SK-MEL-5 (cell line): ENCODE measurements at places on chromosomes 2 and 18. TPM values are rescaled to one million over a fixed set of nuclear protein-coding genes. Genes with fewer than 3 reads are reported as not detected.

SERPINB11 gene
- not detected in 2 replicates for total RNA-seq

DNA sequence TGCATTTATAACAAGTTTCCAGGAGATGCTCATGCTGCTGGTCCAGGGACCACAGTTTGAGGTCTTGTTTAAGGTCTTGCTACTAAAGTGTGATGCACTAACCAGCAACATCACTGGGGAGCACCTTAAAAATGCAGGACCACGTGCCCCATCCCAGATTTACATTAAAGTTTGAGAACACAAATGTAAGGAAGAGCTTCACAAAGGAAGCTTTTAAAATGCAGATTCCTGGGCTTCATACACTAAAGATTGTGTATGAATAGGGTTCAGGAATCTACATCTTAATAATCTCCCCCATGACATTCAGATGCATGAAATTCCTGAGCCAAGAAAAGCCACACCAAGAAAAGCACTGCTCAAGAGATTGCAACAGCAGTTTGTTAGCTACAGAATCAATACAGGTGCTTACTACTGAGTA, 235.3 kb upstream of the TANK start:
- DNase-seq, result no peak

PDE1A gene
- 0.19 TPM in 1 of 2 replicates, not detected in the other for total RNA-seq

GRCh38 chr2:241215421-241215820, 26.9 kb downstream of the ANO7 start:
- DNase-seq, result no peak

SLC16A14 gene
- not detected in 2 replicates for total RNA-seq

MRPL53 gene
- total RNA-seq, result 55.9 and 66.3 TPM in 2 replicates

CRYGD gene
- total RNA-seq, result not detected in 2 replicates

KCNE4 gene
- 12.1 and 13.7 TPM in 2 replicates for total RNA-seq

HOXD13 gene
- 10.3 and 11.8 TPM in 2 replicates for total RNA-seq

DNA sequence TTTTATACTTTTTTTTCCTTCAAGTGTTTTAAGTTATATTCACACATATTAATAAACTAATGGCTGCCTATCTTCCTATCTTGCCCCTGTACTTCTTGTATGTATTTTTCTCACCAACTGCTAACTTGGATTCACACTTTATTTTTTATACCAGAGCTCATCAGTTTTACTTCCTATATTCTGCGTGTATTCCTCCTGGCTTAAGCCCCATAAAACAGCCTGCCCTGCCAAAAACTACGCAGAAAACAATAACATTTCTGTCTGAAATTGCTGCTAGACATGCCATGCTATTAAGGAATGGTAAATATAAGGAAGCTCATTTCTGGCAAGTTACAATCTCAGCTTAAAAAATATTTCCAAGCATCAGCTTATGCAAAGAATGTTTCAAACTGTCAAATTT, 172.3 kb downstream of the UBE2E3 start:
- DNase-seq, result peak; percentile 59

GRCh38 chr2:29293830-29294438, 178.7 kb downstream of the CLIP4 start:
- DNase-seq, result peak; percentile 39

DNA sequence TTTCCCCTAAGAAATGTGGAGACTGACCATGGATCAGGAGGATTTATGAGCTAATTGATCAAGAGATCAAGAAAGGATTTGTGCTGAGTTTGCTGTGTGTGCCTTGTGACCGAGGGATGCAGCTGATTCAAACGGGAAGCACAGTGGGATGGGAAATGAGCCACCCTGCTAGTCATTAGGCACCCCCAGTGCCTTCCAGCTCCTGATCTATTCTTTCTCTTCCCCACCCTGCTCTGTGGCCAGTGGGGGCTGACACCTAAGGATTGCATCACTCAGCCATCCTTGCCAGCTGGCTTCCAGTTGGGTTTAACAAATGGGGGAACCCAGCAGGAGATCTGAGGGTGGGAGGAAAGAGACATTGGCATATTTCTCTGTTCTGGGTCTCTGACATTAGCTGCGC, 132.2 kb upstream of the CXCR4 start:
- DNase-seq, result no peak

VAPA gene
- 329 and 333 TPM in 2 replicates for total RNA-seq

SLC40A1 gene
- 0.92 and 2.0 TPM in 2 replicates for total RNA-seq

ARHGAP25 gene
- 0.26 and 0.43 TPM in 2 replicates for total RNA-seq

GRCh38 chr2:128720080-128721022, 401.7 kb upstream of the HS6ST1 start:
- DNase-seq, result no peak

DNA sequence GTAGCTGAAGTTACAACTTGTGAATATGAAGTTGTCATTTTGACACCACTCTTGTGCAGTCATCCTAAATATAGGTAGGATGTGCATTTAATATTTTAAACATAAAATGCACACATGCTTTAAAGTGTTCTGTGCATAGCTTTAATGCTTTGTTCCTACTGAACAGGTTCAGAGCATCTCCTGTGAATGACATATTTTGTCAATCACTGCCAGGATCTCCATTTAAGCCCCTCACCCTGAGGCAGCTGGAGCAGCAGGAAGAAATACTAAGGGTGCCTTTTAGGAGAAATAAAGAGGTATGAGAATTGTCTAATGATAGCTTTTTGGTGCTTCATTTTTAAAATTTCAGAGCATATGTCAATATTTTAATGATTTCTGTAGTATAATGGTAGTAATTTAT, 14.7 kb downstream of the ERLEC1 start:
- no peak for DNase-seq

- peak; percentile 48 for DNase-seq
These were observed 2.0 kb upstream of the HK2 start for GRCh38 chr2:74831693-74832530.

DNA sequence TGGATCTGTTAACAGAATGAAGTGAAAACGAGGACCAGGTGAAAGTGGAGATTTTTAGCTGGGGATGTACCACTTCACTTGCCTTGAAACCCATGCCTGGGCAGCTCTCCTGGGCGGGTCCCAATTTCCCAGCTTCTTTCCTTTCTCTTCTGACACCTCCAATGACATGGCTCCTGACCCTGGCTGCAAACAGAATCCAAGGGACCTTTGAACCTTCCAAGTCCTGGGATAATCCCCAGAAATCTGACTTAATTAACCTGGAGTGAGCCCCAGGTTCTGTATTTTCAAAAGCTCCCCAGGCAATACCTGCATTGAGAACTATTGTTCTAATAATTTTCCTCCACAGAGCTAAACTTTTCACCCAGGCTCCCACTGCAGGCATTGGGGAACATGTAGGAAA, 495.9 kb downstream of the CNTNAP5 start:
- no peak for DNase-seq

DNA sequence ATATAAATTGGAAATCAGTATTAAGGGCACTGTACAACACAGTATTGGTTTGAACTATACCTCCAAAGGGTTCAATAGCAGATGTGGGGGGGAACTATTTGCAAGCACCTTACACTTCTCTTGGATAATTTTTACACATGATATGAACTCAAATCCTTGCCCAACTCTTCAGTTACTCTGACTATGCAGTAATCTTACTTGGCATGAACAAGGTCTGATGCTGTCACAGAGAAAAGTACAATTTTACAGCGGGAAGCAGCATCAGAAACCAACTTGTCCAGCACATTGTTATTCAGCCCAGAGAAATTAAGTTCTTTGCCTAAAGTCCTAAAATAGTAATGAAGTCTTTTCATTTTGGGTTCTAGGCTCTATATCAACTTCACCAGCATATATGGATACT, 98.2 kb downstream of the ZNF521 start:
- no peak for DNase-seq

- DNase-seq, result no peak
These were observed 239.6 kb downstream of the CDH20 start for GRCh38 chr18:61572871-61573270.

GRCh38 chr2:177306550-177306949, 42.0 kb upstream of the NFE2L2 start:
- no peak for DNase-seq

KHK gene
- total RNA-seq, result 3.0 and 3.2 TPM in 2 replicates

DNA sequence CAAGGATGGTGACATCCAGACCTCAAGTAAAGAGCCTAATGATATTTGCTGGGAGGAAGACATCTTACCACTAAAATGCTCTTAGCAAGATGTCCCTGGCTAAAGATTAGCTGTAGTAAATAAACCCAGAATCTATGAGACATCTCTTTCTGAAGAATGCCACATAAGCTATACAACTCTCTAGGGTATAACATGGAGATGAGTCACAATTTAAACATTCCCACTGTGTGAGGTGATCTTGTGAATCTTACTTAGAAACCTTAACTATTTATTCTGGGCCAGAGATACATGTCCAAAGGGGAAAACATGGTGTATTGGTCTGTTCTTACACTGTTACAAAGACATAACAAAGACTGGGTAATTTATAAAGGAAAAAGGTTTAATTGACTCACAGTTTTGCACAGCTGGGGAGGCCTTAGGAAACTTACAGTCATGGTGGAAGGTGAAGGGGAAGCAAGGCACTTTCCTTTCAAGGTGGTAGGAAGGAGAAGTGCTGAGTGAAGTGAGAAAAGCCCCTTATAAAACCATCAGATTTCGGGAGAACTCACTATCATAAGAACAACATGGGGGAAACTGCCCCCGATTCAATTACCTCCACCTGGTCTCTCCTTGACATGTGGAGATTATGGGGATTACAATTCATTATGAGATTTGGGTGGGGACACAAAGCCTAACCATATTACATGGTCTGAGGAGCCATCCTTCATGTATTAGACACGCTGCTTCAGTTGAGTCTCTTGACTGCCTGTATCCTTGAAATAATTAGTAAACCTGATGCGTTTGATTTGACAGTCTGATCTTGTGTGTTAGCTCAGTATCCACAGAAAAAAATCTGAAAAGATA, 17.1 kb downstream of the KRCC1 start:
- no peak for DNase-seq

DNA sequence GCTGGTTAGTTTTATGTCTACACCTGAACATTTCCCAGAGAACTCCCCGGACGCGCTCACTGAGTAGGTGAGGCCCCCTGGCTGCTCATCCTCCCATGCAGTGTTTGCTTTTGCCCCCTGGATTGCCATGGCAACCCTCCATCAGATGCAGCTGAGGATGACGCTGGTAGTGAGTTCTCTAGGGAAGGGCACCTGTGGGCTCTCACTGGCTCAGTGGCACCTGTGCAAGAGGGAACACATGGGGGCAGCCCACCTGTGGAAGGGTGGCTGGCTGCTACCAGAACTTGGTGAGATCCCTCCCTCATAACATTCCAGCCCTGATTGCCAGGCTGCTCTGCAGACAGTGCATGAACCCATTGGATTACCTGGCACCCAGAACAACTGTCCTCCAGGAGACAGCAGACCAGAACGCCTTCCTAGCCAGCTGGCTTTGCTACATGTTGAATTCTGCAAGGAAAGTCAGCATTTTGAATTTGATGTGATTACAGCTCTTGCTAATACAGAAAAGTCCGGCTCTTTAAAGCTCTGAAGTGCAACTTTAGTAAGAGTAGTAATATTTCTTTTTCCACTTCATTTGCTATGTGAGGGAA, 21.7 kb downstream of the COA5 start:
- no peak for DNase-seq

- DNase-seq, result no peak
These were observed 28.4 kb upstream of the MALL start for GRCh38 chr2:110143982-110144381.

- DNase-seq, result no peak
These were observed 18.2 kb downstream of the CYBRD1 start for GRCh38 chr2:171540437-171540836.

GRCh38 chr2:13414897-13415296, 698.2 kb downstream of the TRIB2 start:
- DNase-seq, result no peak

GRCh38 chr2:241869087-241869961, at the start of gene RTP5:
TSS of gene RTP5 (plus strand) at chr2:241869729. CDS start at chr2:241869757, 28 bp downstream.
- no peak for DNase-seq

ANO7 gene
- total RNA-seq, result 0.32 and 0.37 TPM in 2 replicates

DNA sequence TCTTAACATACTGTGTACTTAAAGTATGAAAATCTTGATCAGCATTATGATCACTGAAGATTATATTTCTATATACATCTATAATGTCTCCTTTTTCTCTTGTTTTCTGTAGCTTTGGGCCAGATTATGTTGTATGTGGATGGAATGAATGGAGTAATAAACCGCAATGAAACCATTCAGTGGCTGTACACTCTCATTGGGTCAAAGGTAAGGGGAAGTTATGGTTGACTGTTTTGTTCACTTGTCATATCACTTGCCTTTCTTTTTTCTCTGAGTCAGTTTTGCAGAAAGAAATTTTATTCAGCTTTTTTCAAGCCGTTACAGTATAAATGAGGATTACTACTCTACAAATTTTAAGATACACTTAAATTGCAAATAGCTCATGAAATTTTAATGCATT, 252.5 kb downstream of the TPGS2 start:
- DNase-seq, result no peak

GRCh38 chr2:147607379-147607778, 237.4 kb upstream of the ACVR2A start:
- no peak for DNase-seq

CCL20 gene
- total RNA-seq, result 0.96 and 2.7 TPM in 2 replicates

DNA sequence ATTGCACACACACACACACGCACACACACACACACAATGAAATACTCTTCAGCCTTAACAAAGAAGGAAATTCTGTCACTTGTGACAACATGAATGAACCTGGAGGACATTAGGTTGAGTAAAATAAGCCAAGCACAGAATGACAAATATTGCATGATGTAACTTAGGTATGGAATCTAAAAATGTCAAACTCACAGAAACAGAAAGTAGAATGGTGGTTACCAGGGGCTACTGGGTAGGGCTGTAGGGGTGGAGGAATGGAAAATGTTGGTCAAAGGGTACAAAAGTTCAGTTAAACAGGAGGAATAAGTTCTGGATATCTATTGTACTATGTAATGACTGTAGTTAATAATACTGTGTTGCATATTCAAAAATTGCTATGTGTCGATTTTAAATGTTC, 29.5 kb downstream of the SCN2A start:
- DNase-seq, result no peak

DNA sequence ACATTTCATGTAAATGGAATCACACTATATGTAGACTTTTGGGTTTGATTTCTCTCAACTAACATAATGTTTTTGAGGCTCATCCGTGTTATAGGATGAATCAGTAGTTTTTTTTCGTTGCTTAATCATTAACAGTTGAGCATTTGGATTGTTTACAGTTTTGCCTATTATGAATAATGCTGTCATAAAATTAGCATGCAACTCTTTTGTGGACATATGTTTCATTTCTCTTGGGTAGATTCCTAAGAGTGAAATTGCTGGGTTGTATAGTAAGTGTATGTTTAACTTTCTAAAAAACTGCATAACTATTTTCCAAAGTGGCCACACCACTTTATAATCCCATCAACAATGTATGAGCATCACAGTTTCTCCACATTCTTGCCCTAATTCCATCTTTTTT, 7.7 kb upstream of the RHBDD1 start:
- DNase-seq, result no peak

GRCh38 chr2:167946441-167946841, 301.0 kb downstream of the STK39 start:
- DNase-seq, result no peak

- no peak for DNase-seq
These were observed 43.1 kb upstream of the EML4 start for GRCh38 chr2:42125841-42126594.

DNA sequence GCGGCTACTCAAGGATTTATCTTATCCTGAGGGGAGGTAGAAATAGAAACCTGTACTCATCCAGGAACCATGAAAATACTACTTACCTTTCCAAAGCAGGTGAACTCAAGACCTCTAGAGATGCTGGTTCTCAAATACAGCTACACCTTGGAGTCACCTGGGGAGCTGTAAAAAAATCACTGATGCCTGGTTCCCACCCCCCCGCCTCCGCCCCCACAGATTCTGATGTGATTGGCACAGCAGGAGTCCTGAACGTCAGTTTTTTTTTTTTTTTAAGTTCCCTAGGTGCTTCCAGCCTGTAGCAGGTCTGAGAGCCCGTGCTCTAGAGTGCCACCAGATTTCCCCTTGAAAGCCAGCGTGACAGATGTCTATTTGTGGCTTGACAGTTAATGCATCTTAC, 113.6 kb downstream of the MRO start:
- no peak for DNase-seq
